Stimulated activated CD8-positive, alpha-beta memory T cell treated with anti-CD3 and anti-CD28 coated beads, Interleukin-4, amount 100 ng/mL, for 1 hour (primary cell): ENCODE measurements at places on chromosomes 3 and 15.

DNA sequence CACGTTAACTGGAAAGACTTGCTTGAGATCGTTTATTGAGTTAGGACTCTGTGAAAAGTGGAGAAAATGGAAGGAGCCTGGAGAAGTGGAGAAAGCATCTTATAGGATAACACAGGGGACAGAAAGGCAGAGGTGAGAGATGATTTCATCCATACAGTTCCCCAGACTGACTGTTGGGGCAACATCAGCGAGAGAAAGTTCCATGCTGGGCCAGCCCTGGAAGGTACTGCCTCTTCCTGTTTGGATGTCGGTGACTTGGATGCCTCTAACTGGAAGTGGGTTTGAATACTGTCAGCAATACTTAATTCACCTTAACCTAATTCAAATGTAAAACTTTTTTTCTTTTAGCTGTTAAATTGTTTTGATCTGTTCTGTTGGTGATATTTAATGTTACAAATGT lies 32.3 kb downstream of the ATP13A5 start:
- no peak for DNase-seq

GRCh38 chr3:129606636-129607390 lies at the start of gene PLXND1:
PLXND1 (minus strand) TSS chr3:129606676; CDS start chr3:129606639, 37 bp downstream.
- DNase-seq, result no peak

DNA sequence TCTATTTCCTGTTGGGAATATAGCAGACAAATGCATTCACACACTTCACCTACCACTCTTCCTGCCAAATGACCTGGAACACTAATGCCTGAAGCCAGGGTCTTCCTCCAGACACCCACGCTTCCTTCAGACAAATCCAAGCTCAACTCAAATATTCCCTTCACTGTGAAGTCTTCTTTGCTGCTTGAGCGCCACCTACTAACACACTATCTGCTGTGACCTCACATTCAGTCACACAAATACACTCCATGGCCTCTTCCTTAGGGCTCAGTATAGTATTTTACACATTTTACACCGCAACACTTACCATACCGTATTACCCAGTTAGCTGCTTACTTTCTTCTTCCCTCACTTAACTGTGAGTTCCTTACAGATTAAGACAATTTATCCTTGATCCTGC lies 149.4 kb downstream of the SHOX2 start:
- DNase-seq, result no peak

DNA sequence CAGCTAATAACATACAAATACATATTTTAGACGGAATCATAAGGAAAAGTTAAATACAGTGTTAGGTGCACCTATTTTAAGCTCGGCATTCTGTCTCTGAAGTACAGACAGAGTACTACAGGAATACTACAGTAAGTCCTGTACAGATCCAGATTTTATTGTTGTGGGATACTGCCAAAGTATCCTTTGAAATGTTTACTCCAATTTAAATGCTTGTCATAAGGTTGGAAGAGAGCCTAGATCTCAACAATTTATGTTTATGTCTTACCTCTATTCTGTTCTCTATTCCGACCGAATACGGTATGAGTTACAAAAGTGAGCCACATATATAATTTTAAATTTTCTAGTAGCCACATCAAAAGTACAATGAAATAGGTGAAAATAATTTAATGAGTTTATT lies 25.3 kb downstream of the PLD1 start:
- DNase-seq, result no peak
